HCT116 (cell line): ENCODE measurements at places on chromosomes 4 and X.
A peak's percentile ranks its signal among the peaks of the same experiment; 100 is the strongest.

DNA sequence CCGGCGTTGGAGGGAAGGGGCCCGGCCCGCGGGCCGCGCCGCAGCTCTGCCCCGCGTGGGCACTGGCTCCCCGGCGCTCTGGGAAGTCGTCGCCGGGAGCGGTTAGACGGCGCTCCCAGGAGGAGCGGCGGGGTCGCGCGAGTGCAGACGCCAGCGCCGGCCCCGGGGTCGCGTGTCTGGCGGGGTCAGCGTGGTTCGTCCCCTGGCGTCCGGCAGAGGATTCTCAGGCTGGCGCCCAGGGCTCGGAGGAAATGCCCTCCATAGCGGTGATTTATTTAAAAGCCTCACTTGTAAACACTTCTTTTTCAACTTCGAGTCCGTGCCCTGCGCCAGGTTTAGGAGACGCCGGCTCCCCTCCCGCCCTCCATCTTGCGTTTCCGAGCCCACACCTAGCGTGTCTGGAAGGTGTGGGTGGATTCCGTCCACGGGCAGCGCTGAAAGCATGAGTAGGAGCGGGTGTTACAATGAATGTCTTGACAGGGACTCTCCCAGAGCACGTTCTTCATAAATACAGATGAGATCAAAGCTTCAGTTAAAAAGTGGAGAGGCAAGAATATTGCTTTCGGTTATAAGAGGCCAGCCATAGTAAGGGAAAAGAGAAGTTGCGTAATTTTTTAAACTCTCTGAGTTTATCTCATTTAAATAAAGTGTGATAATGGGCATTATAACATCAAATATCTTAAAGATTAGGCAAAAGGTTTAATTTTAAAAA, 692 bp downstream of the FAM241A start:
- no peak for DNase-seq

- DNase-seq: no peak
Measured at GRCh38 chr4:94372991-94373390, 30.4 kb upstream of the HPGDS start.

GRCh38 chrX:131577413-131577812, 33.5 kb downstream of the OR13H1 start:
- no peak for DNase-seq

DNA sequence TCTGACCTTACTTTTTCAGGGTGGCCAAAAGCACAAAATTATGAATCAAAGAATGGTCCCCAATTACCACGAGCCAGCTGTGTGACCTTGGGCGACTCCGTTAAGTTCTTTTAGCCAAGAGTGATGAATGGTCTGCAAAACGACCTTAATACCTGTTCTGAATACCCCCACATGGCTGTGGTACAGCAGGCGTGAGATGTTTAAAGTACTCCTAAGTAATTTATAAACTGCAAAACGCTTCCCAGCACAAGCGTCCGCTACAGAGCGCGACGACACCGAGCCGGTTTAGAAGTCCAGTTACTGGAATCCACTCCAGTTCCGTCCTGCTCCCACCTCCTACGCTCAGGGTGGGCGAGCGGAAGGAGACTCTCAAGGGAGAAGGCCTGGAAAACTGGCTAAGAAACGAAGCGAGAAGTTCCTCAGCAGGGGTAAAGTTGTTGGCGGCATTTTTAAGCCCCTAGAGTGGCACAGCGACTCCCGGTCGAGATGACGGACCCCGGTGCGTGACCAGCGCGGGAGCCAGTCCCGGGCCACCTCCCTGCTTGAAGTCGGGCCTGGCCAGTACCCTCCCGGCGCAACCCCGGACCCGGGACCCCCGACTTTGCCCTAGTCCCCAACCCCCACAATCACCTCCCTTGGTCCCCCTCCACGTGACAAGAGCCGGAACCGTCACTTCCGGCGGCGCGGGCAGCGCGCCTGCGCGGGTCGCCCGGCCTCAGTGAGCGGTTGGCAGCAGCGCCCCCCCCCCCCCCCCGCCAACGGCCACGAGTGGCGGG, 659 bp upstream of the BMP2K start:
- peak; percentile 46 for DNase-seq

GRCh38 chr4:6460876-6461275, 11.5 kb downstream of the PPP2R2C start:
- DNase-seq: no peak

DNA sequence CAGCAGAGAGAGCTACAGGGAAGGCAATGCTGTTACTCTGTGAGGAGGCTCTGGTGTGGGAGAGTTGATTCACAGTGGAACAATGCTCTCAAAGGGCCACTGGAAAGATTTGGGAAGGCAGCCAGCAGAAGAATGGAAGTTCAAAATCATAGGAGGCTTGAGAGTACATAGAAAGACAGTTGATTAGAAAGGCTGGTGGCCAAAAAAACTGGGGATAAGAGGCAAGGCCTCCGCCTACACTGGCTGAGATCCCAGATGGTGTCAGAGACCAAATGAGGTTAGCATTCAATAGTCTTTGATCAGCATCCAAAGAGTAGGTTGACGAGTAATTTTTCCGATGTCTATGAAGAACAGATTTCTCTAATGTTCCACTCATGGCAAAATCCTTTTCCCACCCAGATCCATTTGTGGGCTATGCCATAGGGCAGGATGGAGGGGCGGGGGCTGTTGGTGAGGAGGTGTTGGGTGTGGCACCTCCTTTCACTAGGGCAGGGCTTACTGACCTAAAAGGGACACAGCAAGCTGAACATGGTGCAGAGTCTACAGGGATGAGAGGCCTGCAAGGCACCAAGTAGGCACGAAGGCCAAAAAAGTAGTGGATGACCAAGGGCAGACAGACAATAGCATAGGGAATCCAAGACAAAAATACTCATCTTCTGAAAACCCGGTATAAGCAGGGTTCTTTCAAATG, 15.1 kb downstream of the TEC start:
- no peak for DNase-seq
